ENCODE measurements at places on chromosomes 13 and 19.

DNA sequence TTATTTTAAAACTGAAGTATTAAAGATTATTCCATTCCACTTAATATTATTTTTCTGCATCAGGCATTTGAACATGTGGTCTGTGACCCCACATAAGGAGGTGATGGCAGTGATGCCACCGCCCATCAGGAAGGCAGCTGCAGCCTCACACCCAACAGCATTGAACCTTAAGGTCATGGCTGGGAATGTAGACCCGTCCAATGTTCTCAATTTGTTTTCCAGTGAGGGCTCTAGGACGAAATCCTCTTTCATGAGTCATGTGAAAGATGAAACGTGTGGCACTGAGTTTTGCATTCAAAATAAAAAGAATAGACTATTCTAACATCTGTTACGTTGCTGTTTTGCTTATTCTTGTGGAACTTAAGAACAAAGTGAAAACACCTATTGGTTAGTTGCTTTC lies 74.5 kb upstream of the ANKRD10 start:
- DNase-seq = no peak

- DNase-seq = no peak
Measured at GRCh38 chr13:107586216-107586615, 629.1 kb downstream of the LIG4 start.

- DNase-seq = no peak
Measured at GRCh38 chr13:113924184-113924901, 49.5 kb downstream of the C13orf46 start.

DNA sequence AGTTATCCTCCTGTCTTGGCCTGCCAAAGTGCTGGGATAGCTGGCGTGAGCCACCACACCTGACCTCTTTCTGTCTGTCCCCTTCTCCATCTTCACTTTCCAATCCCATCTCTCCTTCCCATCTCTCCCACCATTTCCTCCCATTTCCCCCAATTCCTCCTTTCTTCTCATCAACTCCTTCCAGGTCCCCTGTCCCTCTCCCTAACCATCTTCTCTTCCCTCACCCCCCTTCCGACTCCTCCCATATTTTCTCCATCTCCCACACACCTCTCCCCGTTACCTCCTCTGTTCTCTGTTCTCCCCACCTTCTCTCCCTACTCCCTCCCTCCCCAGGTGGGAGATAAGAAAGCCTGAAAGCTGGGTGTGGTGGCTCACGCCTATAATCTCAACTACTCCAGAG lies 40.6 kb downstream of the KEAP1 start:
- no peak for DNase-seq

GRCh38 chr19:17949956-17950309 lies 17.0 kb upstream of the KCNN1 start:
- DNase-seq = no peak

- no peak for DNase-seq
Measured at GRCh38 chr13:63449550-63449949, 2033.9 kb upstream of the PCDH20 start.

DNA sequence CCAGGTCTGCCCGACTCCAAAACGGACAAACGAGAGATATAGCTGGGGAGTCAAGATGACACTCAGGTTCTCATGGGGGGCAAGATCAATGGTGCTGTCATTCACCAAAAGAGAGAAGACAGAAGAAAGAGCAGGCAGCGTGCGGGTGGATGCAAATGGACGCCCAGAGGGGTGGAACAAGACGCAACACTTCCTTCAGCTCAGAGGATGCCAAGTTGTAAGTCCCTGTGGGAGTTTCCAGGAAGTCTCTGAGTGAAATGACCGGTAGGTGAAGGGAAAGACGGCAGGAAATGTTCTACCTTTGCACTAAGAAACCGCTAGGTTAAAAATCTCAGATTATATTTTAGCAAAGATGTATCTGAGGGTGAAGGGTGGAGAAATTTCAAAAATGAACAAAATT lies 26.5 kb downstream of the TUBGCP3 start:
- no peak for DNase-seq

- peak; percentile 48 for DNase-seq
Measured at GRCh38 chr19:35436477-35437405, 11.3 kb upstream of the FFAR2 start.

GRCh38 chr13:100597253-100597652 lies 8.7 kb upstream of the GGACT start:
- no peak for DNase-seq

All from activated CD4-positive, alpha-beta T cell treated with anti-CD3 and anti-CD28 coated beads, Interleukin-2, Interleukin-6, amounts not matched to agents 100 ng/mL and 50 ng/mL, durations not matched to agents 16 hours and 8 hours (primary cell).